ENCODE measurements at places on chromosomes 2 and 18.

- no peak for DNase-seq
These were observed 441.3 kb downstream of the RND3 start for GRCh38 chr2:150046211-150046610.

GRCh38 chr18:28013066-28013465 is 163.9 kb downstream of the CDH2 start:
- no peak for DNase-seq

DNA sequence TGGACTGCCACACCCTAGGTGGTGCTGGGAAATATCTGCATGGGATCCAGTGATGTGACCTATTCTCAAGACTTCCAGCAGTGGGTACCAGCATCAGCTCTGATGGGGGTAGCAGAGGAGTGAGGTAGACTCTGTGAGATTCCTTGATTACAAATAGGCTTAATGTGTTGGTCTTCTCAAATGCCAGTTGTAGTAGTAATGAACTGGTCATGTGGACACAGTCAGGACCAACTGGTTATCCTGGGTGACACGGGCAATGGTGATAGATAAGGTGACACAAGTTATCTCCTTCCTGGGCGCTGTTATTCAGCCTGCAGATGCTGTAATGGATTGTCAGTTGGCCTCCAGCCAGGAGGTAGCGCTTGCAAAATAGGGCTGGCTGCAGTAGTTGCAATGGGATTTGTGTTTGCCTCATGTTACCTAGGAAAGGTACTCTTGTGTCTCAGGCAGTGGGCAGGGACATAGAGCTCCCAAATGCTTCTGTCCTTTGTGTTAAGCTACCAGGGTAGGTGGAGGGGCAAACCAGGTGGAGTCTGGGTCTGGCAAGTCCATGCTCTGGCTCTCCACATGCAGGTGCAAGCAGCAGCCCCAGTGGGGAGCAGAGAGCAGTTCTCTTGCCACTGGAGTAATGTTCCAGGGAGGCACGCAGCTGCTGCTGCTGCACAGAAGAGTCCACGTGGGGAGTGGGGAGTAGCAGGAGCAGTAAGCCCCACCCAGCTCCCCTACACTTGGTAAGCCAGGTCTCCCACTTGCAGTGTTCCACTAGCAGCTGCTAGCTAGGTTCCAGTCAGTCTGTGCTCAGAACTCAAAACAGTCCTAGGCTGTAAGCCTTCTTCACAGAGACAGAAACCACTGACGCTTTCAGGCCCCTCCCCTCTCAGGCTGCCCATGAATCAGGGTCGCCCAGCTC is 505.4 kb upstream of the DDX18 start:
- no peak for DNase-seq

GRCh38 chr2:7665880-7666279 is 748.7 kb downstream of the RNF144A start:
- no peak for DNase-seq

DNA sequence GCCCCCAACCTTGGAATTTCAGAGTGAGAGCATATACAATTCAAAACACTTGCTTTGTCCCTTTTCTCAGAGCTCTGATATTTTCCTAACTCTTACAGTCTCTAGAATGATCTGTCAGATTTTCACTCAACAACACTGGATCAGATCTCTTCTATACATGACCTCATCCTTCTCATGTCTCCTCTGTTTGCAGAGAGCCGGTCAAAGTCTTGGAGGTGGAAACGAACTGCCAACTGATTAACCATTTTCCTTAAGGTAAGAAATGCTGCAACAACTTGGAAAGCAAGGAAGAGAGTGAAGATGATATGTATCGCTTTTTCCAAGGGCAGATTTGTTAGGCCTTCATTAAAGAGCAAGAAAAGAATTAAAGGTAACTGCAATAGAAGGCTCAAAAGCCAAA is 4.9 kb downstream of the TMEM17 start:
- DNase-seq: no peak

GRCh38 chr2:206526416-206526815 is 83.1 kb downstream of the ADAM23 start:
- DNase-seq: no peak

DNA sequence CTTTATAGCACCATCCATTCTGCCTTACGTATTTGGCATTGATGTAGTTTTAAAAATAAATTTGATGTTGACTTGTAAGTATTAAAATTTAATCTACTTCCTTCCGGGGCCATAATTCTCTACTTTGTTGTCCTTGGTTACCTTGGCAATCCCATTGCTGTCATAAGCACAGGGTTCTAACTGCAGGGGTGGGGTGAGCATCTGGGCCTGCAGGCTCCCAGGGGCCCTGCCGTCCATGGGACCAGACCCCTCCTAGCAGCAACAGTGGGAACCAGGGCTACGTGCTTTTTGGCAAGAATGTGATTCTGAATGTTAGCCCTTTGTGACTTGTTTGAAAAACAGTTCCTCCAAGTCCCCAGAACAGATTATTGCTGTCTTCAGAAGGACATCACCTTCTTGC is 4.9 kb downstream of the ASAP2 start:
- no peak for DNase-seq

DNA sequence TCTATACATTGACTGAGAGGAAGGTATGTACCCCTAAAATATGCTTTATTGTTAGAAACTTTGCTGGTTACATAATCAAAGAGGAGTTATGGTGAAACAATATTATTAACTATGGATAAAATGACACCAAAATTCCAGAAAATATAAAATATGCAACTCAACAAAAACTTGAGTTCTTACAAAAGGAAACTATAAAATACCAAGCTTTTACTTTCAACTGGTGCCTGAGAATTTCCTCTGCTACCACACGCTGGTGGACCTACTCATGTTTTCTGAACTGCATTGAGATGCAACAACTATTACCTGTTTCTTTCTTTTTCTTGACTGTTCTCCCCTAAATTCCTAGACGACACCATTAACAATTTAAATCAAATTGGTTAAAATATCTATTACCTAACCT is 8.2 kb upstream of the NFE2L2 start:
- no peak for DNase-seq

DNA sequence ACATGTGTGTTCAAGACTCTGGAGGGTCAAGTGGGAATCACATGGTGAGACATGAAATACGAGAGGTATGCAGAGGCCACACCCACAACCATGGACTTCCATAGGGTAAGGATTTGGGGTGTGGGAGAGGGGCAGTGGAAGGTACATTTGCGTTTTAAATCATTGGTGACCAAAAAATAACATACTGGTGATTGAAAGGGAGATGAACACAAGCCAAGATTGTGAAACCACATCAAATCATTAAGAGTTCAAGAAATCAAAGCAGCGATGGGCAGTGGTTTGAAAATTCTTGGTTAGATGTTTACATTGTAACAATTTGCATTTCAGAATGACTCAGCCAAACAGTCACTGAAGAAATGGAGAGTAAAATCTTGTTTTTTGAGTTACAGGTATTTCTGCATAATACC is 1.9 kb upstream of the CABYR start:
- DNase-seq: no peak

DNA sequence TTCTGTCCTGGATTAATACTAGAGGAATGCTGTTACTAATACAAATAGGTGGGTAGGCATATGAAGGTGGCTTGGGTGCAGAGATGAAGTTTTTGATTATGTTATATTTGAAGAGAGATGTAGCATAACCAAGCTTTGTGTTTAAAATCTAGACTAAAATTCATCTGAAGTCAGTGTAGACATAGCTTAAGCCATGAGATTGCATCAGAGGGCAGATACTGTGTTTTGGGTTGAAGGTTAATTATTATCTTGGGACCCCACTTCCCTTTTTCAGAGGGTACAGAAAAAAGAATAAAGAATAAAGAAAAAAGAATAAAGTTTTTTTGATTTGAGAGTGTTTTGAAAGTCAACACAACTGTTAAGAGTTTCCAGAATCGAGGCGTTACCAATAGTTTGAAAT is 13.0 kb downstream of the PPM1B start:
- no peak for DNase-seq

DNA sequence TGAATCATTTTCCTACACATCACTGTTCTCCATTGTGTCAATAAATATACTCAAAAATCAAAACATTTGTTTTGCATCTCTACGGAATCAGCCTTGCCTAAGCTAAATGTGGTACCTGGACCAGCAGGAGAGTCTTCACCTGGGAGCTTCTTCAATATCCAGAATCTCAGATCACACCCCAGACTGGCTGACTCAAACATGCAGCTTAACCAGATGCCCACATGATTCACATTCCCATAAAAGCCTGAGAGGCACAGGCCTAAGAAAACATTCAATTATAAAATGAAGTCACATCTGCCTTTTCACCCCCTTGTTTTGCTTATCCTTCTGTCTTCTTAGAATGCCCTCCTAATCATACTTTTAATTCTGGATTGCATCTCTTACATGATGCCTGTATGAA is 1045.5 kb upstream of the NXPH2 start:
- no peak for DNase-seq

DNA sequence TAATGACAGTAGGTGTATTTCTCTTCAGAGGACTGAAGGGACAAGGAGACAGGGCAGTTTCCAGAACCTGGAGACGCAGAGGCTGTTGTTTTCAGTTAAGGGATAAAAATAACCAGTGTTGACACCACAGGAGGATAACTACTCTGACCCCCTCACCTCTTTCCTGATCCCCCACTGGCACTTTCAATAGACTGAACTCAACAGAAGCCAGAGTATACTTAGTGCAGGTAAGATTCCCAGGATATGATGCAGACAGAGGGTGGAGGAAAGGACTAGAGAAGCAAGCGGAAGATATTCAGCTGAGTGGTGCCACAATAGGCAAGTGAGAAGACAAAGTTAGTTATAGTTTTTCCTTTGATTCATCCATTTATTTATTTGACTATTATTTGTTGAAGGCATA is 19.8 kb downstream of the DHRS9 start:
- no peak for DNase-seq

DNA sequence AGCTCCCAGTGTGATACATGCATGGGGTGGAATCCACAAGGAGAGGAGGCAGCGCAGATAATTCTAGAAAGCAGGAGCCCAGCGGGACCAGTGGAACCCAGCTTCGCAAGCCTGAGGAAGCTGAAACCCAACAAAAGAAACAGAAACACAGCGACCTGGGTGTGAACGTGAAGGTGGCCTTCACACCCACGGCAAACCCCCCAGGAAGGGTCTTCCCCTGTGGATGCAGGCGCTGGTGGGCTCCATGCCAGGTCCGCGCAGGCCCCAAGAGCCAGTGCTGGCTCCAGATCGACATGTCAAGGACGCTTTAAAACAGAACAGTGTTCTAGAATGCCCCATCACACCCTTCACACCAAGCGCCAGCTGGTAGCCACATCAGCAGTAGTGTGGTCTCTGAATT is 22.1 kb downstream of the KIF1A start:
- no peak for DNase-seq

- DNase-seq: no peak
These were observed 111.4 kb downstream of the THADA start for GRCh38 chr2:43484323-43484930.

GRCh38 chr2:26584191-26584590 is 57.0 kb downstream of the CIB4 start:
- DNase-seq: no peak

DNA sequence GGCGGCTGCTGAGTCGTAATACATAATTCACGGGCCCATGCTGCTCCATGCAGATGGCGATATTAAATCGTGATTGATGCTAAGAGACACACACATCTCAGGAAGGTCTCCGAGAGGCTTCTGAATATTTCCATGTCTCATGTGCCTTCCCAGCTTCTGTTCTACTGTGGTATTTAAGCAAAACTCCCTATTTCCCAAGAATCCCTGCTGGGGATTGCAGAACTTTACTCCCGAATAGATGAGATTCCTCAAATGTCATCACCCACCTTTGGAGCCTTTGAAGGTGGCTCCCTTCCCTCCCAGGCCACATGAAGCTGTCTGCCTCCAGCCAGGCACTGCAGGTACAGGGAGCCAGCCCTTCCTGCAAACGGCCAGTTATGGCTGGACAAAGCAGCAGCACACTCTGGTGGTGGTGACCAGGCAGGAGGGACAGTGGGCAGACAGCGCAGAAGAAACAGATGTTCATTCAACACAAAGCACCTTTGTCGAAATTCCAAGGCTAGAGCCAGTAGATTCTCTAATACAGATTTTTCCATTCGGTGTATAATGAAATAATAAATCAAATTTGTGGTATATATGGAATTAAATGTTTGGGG is 14.1 kb downstream of the NRP2 start:
- no peak for DNase-seq

DNA sequence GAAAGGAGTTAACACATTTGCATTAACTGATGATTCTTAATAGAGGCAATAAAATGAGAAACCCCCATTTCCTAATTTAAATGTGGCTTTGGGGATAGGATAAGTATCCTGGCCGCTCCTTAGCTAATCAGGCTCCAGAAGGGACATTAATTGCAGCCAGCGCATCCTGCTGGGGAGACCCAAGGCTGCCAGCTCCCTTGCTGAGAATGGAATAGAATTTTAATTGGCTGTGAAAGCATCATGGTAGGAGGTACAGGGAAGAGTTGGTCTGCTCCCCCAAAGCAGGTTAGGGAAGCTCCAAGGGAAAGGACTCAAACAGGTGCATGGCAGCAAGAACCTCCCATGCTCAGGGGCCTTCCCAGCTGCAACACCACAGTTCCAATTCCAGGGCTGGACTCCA is 71.4 kb downstream of the MARCHF4 start:
- DNase-seq: no peak

DNA sequence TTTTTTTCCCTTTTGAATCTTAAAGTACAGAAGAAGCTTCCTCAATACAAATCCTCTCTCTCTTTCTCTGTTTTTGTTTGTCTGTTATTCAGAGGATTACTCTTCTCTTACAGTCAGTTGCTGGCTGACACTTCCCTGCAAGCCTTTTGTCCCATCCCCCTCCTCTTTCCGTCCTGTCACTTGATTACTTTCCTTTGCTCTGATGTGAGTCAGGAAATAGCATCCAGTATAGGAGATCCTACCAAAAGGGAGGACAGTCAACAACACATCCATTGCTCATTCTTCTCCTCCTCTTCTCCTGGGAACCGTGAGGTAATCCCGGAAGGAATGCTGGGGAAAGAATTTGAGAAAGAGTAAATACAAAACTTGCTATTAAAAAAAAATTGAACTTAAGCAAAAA is 79.3 kb upstream of the SCN7A start:
- DNase-seq: no peak

- DNase-seq: no peak
These were observed 38.2 kb downstream of the ACVR1 start for GRCh38 chr2:157837851-157838441.

DNA sequence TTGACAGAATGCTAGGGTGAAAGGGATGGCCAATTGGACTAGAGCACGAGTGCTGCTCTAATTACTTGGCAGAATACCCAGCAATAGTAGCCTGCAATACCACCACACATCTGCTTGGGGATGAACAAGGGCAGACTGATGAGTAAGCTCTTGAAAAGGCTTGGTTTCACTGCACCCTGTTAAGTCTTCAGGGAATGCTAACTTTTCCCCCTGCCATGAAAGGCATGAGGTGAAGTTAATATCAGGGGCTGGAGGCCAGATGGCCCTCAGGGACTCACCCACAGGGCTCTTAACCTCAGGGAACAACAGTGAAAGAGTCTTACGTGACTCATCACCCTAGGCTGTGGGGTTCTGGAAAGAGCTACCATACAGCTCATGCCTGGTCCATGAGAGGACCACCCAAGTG is 51.7 kb upstream of the MYL1 start:
- no peak for DNase-seq

GRCh38 chr18:64091526-64091925 is 57.4 kb downstream of the LINC00305 start:
- DNase-seq: no peak

Data from GOT3 (cell line).